Spinal cord (tissue), 10 donors: ENCODE measurements at places on chromosomes 7 and 10. TPM values are rescaled to one million over a fixed set of nuclear protein-coding genes. Genes with fewer than 3 reads are reported as not detected.

MEOX2 gene
- 5.9 TPM for polyA plus RNA-seq

RAB19 gene
- not detected for polyA plus RNA-seq

AGAP4 gene
- 56.6 TPM for polyA plus RNA-seq

TMEM248 gene
- 68.2 TPM for polyA plus RNA-seq

SLC26A5 gene
- polyA plus RNA-seq = 0.30 TPM

HTR7 gene
- 6.6 TPM for polyA plus RNA-seq

SSC4D gene
- polyA plus RNA-seq = 3.1 TPM

CNPY1 gene
- 0.41 TPM for polyA plus RNA-seq

TMEM273 gene
- 3.5 TPM for polyA plus RNA-seq

TMEM168 gene
- polyA plus RNA-seq = 26.2 TPM
